ENCODE measurements at places on chromosomes 3 and 15.
A peak's percentile ranks its signal among the peaks of the same experiment; 100 is the strongest.

DNA sequence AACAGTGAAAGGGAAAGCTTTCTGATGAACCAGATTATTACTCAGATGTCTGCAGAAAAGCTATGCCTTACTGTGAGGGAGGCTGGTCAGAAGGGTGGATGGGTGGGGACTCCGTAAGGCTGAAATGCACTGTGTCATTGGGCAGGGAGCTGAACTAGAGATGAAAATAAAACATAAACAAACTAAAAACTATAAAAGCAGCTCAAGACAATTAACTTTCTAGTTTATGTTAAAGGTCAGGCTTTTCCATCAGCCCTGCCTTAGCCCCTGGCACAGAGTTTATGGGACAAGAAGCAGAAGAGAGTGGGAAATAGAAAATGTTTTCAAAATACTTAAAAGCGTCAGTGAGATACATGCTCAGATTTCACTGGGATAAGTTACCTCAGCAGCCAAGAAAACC, 310.0 kb upstream of the UBE2E2 start:
- no peak for DNase-seq

DNA sequence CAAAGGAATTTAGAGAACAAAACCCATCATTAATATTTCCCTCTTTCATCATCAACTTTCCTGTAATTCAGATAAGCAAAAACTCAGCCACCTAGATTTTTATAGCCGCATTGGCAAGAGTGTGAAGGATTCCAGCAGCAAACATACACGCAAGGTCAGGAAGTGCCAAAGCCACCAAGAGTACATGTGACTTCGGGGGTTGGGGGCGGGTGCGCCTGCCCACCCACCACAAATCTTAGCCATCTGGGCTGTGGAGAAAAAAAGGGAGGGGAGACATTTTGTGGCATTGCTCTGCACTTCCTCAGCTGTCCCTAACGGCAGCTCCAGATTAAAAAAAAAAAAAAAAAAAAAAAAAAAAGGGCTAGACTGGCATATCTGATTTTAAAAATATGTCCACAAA, 148.4 kb downstream of the TNIK start:
- no peak for DNase-seq

GRCh38 chr15:69818529-69818928, 279.2 kb downstream of the TLE3 start:
- no peak for DNase-seq

DNA sequence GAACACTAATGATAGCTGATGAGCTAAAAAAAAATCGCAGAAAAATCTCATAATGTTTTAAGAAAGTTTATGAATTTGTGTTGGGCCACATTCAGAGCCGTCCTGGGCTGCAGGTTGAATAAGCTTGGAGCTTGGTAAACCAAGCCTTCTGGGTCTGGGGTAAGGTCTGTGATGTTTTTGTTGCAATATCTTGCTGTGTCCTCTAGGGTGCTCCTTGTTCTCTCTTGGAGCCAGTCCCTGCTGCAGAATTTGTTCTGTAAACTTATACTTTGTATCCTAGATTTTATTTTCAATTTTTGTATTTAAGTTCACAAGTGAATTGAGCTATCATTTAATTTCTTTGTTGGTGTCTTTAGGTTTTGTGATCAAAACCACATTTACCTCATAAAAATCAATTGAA, 143.7 kb downstream of the NR1D2 start:
- DNase-seq, result peak; percentile 62

DNA sequence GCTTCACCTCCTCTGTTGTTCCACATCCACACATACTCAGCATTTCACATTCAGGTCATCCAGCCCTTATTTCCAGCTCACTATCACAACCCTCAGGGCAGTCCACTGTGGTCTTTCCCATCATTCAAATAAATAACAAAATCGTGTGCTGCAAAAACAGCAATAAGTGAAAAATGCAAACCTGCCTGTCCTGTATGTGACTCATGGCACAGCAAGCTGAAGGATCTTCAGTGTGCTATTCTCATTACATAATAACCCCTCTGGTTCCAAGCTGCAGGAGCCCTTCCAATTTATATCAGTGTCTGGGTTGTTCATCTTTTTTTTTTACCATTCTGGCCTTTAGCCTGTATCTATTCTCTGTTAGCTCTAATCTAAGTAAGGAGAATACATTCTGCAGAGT, 185.3 kb upstream of the UBE2E2 start:
- DNase-seq, result no peak

- DNase-seq, result no peak
Observed at GRCh38 chr3:15164340-15164739, 41.7 kb upstream of the CAPN7 start.

DNA sequence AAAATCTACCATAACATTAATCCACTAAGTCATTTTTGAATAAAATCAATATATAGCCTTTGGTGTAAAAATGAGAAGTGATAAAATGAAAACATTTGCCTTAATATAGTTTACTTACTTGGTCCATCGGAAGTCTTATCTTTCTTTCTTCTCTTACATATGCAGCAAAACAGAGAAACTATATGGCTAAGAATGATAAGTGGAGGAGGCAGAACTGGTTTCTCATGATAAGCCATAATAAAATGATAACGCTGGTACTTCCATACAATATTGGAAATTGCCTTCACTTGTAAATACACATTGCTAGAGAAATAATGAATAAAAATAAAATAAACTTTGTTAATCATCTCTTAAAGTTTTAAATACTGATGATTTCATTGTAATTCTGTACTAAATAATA, 47.8 kb upstream of the USP50 start:
- DNase-seq, result no peak

DNA sequence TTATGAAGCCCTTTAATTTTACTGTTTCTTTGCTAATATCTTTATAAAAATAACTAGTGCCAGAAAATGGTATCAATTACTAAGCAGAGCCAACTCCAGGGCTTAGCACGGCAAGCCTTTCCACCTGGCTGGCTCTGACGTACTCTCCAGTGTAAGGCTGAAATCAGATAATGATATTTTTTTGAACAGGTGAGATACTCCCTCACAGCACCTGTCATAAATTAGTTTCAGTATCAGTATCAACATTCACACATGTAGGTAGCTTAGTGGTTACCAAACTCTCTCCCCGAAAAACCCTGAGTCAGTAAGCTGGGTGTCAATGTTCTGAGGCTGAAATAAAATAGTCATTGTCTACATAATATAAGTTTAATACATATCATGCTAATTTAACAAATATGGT, 710.1 kb downstream of the SQOR start:
- DNase-seq, result no peak

GRCh38 chr15:99138491-99138982, 33.7 kb downstream of the SYNM start:
- no peak for DNase-seq

GRCh38 chr15:68765602-68766368, 54.9 kb downstream of the ANP32A start:
- DNase-seq, result no peak

GRCh38 chr3:150227839-150228238, 180.3 kb upstream of the TSC22D2 start:
- DNase-seq, result peak; percentile 36

GRCh38 chr3:124514683-124515082, 215.6 kb upstream of the UMPS start:
- DNase-seq, result no peak

DNA sequence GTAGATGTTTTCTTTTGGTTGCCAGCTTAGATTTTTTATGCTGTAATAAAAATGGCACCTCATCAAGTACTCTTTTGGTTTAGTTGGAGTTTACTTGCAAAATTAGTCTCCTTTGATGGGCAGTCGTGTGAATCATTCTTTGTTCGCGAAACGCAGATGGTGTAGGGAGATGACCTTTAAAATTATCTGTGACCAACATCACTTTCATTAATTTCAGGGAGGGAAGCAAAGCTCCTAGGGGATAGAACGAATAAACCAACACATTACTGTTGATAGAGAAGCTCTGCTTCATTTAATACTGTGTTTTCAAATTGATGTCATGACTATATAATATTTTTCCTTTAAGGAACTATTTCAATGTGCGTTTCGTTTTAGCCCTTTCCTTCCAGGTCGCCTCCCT, 67.4 kb downstream of the USP13 start:
- DNase-seq, result no peak

DNA sequence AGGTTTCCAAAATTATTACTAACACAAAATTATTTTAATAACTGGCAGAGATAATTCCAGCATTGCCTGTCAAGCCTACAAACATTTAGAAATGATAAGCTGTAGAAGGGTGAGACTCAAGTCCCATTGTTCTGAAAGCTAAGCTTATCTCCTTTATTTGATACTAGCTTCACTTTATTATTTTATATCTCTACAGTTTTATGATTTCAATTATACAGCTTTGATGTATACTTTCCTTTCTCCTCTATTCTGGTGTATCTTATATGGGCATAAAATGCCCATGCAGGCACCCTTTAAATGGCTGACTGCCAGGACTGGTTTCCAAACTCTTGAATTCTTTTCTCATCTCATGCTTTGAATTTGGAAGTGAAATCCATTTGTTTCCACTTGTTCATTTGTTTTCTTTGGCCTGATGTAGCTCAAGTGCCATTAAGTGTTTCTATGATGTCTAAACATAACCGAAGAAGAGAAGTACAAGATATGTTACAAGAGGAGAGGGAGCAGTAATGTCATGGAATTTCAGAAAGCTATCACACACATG, 372.1 kb upstream of the ARHGEF26 start:
- no peak for DNase-seq

DNA sequence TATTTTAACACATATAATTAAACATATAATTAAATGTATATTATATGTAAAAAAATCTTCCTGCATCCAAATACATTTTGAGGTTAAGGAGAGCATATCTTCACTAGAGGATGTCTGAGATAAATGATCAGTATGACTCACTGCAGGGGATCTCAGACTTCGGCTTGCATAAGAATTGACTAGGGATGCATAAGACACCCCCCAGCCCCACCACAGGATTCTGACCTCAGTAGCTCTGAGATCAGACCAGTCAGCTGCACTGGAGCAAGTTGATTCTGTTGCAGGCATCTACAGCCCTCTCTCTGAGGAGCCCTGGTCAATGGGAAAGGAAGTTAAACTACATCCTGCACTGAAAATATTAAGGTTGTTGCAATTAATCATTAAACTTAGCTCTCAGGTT, 29.0 kb upstream of the TBC1D21 start:
- DNase-seq, result no peak

DNA sequence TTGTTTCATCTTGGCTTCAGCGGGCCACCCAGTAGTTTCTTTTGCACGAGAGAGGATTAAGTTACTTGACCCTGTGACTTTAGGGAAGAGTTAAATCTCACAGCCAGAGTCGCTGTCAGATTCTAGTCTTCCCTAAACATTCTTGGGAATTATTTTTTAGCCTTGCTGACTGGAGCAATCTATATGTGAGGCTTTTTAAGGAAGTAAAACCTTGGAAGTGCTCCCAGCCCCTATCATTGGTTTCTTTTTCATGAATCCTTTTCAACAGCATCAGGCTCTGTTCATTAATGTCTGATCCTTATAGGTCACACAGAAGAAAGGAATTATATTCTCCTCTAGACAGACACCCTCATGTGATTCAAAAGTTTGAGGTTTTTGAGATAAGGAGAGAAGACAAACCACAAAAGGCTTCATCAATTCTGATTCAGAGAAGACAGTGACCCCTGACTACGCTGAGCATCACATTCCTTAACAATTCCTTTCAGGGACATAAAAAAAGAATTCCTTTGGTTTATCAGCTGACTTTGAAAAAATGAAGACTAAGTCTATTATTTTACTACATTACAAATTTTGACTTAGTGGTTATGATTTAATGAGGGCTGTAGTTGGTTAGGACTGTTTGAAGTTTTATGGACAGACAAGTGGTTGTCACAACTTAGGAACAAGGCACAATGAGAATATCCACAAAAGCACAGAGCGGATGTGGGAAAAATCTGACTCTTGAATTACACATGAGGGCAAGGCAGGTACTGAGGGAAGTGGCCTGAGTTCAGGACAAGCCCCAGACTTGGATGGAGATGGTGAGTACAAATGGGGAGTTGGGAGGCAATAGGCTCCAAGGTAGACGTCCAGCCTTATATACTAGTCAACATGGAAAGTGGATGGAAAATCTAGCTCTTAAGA, 171.1 kb upstream of the STT3B start:
- no peak for DNase-seq

- no peak for DNase-seq
Observed at GRCh38 chr15:55669270-55669669, 73.7 kb downstream of the PRTG start.

DNA sequence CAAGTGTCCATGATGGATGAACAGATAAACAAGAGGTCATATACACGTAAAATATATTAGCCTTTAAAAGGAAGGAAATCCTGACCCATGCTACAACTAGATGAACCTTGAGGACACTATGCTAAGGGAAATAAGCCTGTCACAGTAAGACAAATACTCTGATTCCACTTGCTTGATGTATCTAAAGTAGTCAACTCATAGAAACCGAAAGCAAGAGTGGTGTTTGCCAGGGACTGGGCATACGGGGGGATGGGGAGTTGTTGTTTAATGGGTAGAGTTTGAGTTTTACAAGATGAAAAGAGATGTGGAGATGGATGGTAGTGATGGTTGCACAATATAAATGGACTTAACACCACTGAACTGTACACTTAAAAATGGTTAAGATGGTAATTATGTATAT, 65.4 kb downstream of the C3orf70 start:
- no peak for DNase-seq

- no peak for DNase-seq
Observed at GRCh38 chr3:194577986-194578905, 55.0 kb downstream of the TMEM44 start.

GRCh38 chr3:81713031-81713430, 48.4 kb downstream of the GBE1 start:
- DNase-seq, result no peak

DNA sequence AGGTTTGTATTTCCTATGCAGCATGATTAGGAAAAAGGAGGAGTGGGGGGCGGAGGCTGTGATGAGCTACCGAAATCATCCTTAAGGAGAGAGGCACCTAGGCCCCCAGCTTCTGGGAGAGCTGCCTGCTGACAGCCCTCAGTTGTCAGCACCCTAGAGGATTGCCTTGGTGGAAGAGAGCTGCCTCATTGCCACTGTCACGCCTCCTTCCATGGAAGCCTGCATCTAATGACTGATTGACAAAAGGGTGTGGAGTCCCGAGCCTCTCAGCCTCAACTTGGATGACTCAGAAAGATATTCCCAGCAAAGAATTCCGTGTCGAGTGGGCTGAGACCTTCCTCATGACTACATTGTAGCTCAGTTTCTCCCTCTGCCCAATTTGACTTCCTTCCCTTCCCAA, 320.4 kb upstream of the PROK2 start:
- DNase-seq, result no peak

DNA sequence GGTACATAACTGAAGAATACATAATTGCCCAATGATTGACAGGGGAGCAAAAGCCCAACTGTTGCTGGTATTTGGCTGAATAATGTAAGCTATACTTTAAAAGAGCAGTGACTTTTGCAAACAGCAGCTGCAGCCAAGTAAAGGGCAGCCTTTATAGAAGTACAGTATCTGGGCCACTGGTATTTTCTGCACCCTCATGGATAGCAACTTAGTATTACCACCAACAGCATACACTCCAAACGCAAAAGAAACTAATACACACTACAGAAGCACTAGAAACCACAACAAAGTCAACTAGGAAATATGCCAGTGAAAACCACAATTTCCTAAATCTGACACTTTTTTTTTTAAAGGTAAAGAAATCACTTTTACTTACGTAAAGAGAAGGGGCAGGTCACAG, 206.1 kb downstream of the TIGIT start:
- no peak for DNase-seq

Data from HuH-7 (cell line).